ENCODE measurements at places on chromosomes 1 and 21.

GRCh38 chr1:6507037-6507428 is 15.6 kb upstream of the PLEKHG5 start:
- no peak for DNase-seq

GRCh38 chr1:24290933-24291487 is 28.1 kb upstream of the GRHL3 start:
- no peak for DNase-seq

DNA sequence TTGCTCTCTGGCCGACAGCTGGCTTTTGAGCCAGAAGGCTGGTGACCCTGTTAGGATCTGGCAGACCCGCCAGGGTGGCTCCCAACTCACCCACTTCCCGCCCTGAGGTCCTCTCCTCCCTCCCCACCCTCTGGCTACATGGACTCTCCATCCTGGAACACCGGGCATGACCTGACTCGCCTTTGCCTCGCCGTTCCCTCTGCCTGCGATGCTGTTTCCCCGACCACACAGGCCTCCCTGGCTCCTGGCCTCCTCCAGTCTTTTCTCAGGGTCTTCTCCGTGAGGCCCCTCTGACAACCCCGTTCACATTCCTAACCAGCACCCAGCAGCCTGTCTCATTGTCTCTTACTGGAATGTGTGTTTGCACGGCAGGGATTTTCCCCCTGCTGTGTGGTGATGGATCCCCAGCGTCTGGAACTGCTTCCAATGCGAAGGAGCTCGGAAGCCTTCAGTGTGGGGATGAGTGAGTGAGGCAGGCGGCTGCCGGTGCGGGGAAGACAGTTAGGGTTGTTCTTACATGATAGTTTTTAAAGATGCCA is 46.0 kb upstream of the POFUT2 start:
- no peak for DNase-seq

DNA sequence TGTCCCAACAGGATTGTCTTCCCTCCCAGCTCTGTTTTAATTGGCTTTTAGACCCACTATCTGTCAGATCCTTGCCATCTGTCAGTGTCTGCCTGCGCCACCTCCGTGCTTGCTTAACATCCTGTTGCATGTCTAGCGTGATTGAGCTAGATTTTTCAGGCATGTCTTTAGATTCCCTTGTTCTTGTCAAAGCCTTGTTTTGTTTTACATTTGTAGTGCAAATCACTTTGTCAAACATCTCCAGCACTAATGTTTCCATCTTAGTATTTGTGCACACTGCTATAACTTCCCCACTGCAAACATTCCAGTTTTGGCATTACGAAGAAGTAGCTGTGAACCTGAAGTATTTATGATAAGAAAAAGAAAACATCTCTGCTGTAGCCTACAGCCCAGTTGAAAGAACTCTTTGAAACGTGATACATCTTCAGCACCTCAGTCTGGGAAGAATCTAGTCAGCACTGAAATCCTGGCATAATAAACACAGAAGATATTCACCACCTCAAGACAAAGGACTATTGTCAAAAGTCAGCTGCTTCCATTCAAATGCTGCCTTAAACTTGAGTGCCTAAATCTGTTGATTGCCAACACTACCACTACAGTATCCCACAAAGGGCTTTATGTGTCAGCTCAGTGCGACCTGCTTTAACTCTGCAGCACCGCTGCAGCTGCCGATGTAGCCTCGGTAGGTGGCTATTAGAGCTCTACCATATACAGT is 105.0 kb downstream of the FNBP1L start:
- DNase-seq = no peak

GRCh38 chr1:219876798-219877209 is 51.6 kb downstream of the SLC30A10 start:
- DNase-seq = no peak

- no peak for DNase-seq
These were observed 153.4 kb upstream of the CAMK1G start for GRCh38 chr1:209430107-209430506.

DNA sequence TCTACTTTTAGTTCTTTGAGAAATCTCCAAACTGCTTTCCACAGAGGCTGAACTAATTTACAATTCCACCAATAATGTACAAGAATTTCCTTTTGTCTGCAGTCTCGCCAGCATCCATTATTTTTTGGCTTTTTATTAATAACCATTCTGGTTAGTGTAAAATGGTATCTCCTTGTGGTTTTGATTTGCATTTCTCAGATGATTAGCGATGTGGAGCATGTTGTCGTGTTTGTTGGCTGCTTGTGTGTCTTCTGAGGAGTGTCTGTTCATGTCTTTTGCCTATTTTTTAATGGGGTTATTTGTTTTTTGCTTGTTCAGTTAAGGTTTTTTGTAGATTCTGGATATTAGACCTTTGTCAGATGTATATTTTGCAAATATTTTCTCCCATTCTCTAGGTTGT is 131.5 kb downstream of the MAST2 start:
- no peak for DNase-seq

DNA sequence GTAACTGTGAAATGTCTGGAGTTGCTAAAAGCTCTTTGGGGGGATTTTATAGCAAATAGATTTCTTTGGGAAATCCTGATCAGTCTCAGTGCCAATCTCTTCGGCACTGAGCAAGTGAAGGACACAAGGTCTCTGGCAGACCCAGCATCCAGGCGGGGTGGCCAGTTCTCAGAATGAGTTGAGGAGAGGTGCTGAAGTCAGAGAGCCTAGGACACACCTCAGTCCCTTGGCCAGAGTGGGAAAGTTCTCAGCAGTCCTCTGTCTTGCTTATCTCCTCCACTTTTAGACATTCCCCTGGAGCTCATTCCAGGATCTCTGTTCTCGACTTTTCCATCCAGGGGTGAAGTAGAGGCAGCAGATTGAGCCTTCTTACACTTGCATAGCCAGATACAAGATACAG is 6.7 kb downstream of the HLX start:
- DNase-seq = no peak

DNA sequence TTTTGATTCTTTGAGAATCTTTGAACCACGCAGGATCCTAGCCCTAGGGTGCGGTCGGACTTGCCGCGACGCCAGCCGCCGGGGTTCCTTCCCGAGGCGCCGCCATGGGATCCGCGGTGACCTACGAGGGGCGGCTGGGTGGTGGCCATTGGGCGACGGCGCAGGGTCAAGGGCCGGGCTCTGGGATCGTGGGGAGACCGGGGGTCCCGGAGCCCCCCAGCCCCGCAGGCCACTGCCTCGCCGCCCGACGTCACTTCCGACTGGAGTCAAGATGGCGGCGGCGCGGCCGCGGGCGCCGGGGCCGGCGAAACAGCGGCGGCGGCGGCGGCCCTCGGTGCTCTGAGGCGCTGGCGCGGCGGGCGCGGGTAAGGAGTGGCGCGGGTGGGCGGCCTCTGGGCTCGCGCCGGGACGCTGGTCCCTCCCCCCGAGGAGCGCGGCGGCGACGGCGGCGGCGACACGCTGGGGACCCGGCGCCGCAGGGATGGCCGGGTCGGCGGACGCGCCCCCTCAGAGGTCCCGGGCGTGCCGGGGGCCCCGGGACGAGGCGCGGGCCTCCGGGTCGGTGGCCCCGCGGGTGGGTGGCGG is at the start of gene PRDM2:
Gene PRDM2 (plus strand): TSS at position 253 of the 585 bp plus-strand sequence. CDS start 15,418 bp downstream, outside the sequence.
- DNase-seq = peak; percentile 57

GRCh38 chr1:218739426-218739825 is 394.3 kb downstream of the TGFB2 start:
- DNase-seq = no peak

Data from CD4-positive, alpha-beta T cell treated with Interleukin-15 for 4 hours (primary cell).